ENCODE measurements at places on chromosomes 1 and 21.

DNA sequence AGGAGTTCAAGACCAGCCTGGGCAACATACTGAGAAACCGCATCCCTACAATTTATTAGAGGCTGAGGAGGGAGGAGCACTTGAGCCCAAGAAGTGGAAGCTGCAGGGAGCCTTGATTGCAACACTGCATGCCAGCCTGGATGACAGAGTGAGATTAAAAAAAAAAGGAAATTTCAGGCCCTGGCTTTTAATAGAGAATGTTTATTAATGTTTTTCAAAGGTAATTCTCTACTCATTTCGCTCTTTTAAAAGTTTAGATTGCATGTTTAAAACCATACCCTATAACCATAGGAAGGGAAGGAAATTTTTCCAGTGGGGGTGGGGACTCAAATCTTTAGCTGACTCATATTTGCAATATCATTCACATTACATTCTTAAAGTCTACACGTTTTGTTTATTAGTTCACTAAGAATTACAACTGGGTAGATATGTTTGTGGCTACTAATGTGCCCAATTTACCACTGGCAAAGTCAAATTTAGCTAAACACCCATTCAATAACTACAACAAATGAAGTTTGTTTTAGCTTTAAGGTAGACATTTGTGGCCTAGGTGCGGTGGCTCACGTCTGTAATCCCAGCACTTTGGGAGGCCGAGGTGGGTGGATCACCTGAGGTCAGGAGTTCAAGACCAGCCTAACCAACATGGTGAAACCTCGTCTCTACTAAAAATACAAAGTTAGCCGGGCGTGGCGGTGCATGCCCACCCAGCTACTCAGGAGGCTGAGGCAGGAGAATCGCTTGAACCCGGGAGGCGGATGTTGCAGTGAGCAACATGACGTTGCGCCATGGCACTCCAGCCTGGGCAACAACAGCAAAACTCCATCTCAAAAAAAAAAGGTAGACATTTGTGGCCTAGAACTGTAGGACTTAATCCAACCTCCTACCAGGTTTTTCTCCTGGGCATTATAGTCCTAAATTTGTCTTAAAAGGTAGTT, 5.0 kb downstream of the KDM5B start:
- no peak for DNase-seq

GRCh38 chr1:174344162-174344561, 103.6 kb upstream of the GPR52 start:
- DNase-seq, result no peak

DNA sequence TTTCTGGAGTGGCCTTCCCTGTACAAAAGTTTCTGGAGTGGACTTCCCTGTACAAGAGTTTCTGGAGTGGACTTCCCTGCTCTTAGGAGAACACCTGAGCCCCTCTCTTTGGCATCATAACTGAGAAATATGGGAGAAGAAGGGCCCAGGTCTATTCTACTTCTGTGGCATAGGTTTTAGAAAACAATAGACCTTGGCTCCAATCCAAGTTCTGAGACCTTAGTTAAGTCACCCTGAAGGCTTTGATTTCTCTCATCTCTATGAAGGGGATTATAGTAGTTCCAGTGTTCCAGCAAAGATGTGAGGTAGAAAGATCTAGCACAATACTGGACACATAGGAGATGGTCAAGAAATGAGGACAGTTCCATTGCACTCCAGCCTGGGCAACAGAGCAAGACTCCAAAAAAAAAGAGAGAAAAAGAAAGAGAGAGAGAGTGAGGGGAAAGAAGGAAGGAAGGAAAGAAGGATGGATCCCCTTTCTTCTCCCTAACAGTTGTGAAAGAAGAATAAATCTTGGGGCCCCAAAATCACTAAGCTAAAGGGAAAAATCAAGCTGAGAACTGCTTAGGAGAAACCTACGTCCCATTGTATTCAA, 13.3 kb upstream of the EIF4G3 start:
- no peak for DNase-seq

DNA sequence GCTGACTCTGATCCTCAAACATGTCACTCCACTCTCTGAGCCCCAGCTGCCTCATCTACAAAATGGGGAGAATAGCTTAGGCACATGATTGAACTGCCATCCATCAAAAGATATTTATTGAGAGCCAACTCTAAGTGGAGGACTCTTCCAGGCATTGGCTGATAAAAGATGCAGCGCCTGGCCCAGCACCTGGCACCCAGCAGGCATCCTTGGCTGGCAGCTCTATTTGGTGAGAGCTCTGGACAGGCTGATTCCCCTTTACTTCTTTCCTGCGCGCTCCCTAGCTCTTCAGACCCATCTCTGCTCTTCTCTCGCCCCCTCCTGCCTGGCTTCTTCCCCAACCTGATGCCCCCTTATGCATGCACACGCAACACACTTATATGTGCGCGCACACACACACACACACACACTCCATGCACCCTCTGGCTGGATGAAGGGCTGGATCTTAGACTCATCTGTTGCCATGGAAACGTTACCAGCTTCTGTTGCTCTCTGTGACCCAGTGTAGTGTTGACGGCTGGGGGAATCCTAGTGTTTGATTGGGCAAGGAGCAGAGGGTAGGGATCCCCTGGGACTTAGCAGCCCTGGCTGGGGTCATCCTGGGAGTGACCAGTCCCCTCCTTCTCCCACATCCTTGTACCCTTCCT, 49.3 kb downstream of the VWA5B1 start:
- no peak for DNase-seq

GRCh38 chr1:86370601-86371022, 25.5 kb downstream of the ODF2L start:
- no peak for DNase-seq

- DNase-seq, result no peak
Observed at GRCh38 chr1:154448331-154448811, 43.2 kb downstream of the IL6R start.

- DNase-seq, result no peak
Observed at GRCh38 chr1:243890576-243890975, 40.5 kb upstream of the AKT3 start.

DNA sequence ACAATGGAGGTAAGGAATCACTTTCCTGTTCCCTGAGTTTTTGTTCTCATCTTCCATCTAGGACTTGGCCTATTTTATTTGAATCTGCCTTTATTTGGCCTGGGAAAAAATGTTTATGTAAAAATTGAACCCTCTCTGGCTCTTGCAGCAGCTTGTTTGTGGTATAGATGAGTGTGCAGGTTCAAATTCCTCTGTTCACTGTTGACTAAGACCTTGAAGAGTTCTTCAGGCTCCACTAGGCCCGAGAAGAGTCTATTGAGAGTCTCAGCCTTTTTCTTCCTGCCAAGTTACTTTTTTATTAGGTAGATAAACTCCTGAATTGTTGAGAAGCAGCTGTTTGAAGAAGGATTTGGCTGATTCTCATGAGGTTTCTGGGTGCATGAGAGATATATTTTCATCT, 248.8 kb upstream of the ADGRL2 start:
- DNase-seq, result no peak

- DNase-seq, result no peak
Observed at GRCh38 chr1:171142416-171143385, 42.4 kb upstream of the FMO2 start.

DNA sequence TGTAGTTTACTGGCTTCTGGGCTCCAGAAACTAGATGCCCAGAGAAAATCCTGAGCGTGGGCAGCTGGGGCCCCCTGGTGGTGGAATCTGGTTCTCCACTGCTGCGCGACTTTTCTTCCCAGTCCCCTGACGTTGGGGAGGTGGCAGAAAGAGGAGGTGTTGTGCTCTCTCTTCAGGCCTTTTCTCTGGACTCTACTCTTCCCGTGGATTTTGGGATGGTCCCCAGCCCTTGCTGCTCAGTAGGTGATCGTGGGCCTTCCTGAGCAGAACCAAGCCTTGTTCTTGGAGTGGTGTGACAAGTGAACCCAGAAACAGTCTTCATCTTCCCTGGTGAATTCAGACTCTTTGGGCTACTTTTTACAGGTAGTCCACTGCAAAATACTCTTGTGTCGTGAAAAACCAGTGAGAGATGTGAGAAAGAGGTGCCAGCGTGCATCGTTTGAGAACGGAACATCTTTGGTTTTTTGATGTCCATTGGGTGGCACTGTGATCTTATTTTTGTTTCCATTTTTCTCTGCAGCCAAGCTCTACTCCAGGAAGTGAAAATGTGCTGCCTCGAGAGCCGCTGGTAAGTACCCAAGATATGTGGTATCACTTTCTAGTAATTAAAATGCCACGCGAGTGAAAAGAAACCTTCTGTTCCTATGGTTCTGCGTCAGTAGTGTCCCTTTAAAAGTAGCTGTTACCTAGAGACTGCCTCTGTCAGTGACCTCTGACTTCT, 20.2 kb downstream of the PEX14 start:
- peak; percentile 91 for DNase-seq

DNA sequence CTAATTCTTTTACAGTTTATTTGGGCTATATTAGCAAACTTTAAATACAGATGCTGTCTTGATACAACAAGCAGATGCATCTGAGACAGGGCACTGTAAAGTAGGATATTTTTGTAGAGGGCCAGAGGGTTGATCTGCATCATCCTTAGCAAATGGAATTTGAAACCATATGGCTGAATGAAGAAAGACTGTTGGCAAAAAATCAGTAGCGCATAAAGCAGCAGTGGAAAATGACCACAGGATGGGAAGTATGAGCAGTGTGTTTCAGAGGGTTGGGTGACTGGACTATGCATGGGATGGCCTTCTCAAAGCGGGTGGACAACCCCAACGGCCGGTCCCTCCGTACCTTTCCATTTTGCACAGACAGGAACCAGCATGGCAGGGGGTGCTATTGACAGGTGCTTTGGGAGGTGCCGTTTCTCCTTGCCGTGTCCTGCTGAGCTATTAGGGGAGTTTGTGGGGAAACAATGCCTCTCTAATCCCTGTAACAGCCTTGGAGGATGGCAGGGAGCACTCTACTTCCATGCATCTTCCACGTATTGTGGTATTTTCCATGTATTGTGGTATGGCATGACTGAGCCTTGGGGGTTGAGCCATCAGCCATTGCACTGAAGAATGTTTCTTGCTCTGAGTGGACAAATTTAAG, 5.9 kb downstream of the LRRC8B start:
- no peak for DNase-seq

DNA sequence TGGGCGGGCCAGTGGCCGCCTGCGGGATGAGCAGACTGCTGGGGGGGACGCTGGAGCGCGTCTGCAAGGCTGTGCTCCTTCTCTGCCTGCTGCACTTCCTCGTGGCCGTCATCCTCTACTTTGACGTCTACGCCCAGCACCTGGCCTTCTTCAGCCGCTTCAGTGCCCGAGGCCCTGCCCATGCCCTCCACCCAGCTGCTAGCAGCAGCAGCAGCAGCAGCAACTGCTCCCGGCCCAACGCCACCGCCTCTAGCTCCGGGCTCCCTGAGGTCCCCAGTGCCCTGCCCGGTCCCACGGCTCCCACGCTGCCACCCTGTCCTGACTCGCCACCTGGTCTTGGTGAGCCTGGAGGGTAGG, 2.1 kb downstream of the B4GALT2 start:
- no peak for DNase-seq

- DNase-seq, result no peak
Observed at GRCh38 chr1:19903621-19904020, 19.8 kb downstream of the PLA2G2E start.

DNA sequence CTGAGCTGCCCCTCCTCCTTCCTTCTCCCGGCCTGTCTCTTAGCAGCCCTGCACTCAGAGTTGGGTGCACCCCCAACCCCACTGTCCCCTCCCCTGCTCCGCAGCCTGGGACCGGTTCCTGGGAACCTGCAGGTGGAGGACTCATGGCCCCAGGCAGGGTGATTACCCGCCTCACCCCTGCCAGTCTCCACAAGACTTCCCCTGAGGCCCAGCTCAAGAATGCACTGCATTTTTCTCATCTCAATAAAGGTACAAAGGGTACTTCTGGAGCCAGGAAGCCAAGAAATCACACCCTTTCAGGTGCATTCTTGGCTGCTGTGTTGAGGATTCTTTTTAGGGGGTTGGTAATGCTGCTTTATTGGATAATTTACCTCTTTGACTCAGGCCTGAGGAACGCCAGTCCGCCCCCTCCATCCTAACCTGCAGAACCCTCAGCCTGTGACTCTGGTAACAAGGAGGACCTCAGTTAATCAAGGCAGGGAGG, 126.3 kb upstream of the TMPRSS2 start:
- DNase-seq, result no peak

GRCh38 chr1:204520834-204521709, 4.9 kb downstream of the MDM4 start:
- peak; percentile 49 for DNase-seq

DNA sequence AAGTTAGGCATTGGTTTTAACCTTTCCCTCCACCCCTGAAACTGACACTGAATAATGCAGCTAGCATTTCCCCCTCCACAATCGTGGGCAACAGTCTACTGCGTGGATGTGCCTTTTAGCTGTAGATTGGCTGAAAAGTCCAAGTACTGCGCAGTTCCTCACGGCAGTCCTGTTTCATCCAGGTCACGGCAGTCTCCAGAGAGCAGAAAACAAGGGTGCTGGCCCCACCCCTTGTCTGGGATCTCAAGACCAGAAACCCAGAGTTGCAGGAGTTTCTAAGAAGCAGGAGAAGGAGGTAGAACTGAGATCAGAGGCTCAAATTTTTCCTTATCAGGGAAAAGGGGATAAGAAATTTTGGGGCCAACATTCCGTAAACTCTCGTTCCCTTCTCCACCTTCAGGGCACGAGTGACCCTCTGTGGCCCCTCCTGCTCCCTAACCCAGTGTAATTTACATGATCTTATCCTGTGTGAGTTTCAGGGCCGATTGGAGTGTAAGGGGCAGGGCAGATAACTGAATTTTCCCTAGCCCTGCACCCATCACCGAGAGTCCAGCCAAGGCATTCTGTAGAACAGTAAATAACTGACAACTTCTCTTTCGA, 25.9 kb upstream of the PLA2G2C start:
- DNase-seq, result no peak

DNA sequence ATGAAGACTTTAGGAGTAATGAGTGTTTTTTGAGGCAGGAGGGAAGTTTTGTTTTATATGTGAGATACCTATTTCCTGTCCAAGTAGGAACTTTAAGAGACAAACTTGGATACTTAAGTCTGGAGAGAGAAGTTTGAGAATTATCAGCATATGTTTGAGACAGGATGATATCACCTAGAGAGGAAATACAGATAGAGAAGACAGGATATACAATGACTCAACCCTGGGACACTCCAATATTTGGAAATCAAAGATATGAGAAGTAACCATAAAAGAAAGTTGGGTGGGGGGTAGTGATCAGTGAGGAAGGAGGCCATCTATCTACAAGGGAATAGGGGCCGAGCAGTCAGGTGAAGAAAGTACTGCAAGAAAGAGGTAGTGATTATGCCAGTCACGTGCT, 6.5 kb downstream of the LCE7A start:
- no peak for DNase-seq

GRCh38 chr1:183841950-183842794, 37.3 kb downstream of the RGL1 start:
- no peak for DNase-seq

GRCh38 chr1:243726806-243727502, 123.1 kb downstream of the AKT3 start:
- DNase-seq, result no peak

- DNase-seq, result no peak
Observed at GRCh38 chr21:29080454-29080941, 7.0 kb upstream of the CCT8 start.

- no peak for DNase-seq
Observed at GRCh38 chr1:68268896-68269483, 36.7 kb upstream of the WLS start.

- no peak for DNase-seq
Observed at GRCh38 chr1:223006917-223007648, 136.0 kb downstream of the TLR5 start.

All from activated naive CD4-positive, alpha-beta T cell treated with anti-CD3 and anti-CD28 coated beads, Interleukin-2, amount 50 U/mL, for 72 hours (primary cell).